ENCODE measurements at places on chromosomes 5 and 9. TPM values are rescaled to one million over a fixed set of nuclear protein-coding genes. Genes with fewer than 3 reads are reported as not detected.

RNF183 gene
- total RNA-seq = not detected

IL9 gene
- total RNA-seq = not detected

ACOT12 gene
- total RNA-seq = not detected

PDE6A gene
- total RNA-seq = not detected

CYSRT1 gene
- total RNA-seq = 0.72 TPM

TLE1 gene
- total RNA-seq = 0.75 TPM

CAMLG gene
- total RNA-seq = 20.6 TPM

CDO1 gene
- total RNA-seq = not detected

CKS2 gene
- 206 TPM for total RNA-seq

PCDHGA8 gene
- not detected for total RNA-seq

TTC33 gene
- total RNA-seq = 16.8 TPM

STX17 gene
- 36.2 TPM for total RNA-seq

IFNA2 gene
- not detected for total RNA-seq

GABBR2 gene
- not detected for total RNA-seq

OR4F3 gene
- not detected for total RNA-seq

C7 gene
- not detected for total RNA-seq

ALDOB gene
- not detected for total RNA-seq

BRINP1 gene
- total RNA-seq = not detected
